Neural crest cell (in vitro differentiated cells): ENCODE measurements at places on chromosomes 16 and 17.

- H3K36me3 ChIP-seq: no peaks in the 10 kb centered on the region
- no peak for DNase-seq
- H3K27ac ChIP-seq: no peak overlapping the region
- no peak overlapping the region for H3K4me3 ChIP-seq
- H3K27me3 ChIP-seq: no peaks in the 10 kb centered on the region
- H3K4me1 ChIP-seq: peaks cover 4% of the 10 kb centered on the region
Observed at GRCh38 chr17:62882284-62882683, 74.2 kb upstream of the MARCHF10 start.

DNA sequence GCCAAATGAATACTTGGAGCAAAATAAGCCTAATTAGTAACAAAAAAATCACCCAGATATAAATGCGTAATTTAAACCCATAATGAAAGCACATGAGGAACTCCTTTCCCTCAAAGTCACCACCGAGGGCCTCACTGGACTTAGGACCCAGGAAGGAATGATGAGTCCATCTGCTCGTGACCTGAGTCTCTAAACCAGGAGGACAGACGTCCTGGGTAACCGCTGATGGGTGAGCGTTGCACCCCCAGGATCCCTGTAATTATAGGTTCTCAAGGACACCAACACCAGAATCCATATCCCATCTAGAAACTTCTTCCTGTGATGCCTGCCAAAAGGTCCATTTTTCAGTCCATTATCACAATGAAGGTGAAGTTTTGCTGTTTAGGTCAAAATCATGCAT, 121.4 kb downstream of the ZNF778 start:
- H3K4me3 ChIP-seq: no peak overlapping the region
- peaks cover 45% of the 10 kb centered on the region for H3K4me1 ChIP-seq
- H3K36me3 ChIP-seq: no peaks in the 10 kb centered on the region
- H3K27ac ChIP-seq: no peak overlapping the region
- DNase-seq: no peak
- H3K27me3 ChIP-seq: no peaks in the 10 kb centered on the region

- peaks cover 18% of the 10 kb centered on the region for H3K4me1 ChIP-seq
- H3K4me3 ChIP-seq: no peak overlapping the region
- peaks cover 3% of the 10 kb centered on the region for H3K27me3 ChIP-seq
Observed at GRCh38 chr16:19219836-19220235, 51.8 kb downstream of the SYT17 start.

DNA sequence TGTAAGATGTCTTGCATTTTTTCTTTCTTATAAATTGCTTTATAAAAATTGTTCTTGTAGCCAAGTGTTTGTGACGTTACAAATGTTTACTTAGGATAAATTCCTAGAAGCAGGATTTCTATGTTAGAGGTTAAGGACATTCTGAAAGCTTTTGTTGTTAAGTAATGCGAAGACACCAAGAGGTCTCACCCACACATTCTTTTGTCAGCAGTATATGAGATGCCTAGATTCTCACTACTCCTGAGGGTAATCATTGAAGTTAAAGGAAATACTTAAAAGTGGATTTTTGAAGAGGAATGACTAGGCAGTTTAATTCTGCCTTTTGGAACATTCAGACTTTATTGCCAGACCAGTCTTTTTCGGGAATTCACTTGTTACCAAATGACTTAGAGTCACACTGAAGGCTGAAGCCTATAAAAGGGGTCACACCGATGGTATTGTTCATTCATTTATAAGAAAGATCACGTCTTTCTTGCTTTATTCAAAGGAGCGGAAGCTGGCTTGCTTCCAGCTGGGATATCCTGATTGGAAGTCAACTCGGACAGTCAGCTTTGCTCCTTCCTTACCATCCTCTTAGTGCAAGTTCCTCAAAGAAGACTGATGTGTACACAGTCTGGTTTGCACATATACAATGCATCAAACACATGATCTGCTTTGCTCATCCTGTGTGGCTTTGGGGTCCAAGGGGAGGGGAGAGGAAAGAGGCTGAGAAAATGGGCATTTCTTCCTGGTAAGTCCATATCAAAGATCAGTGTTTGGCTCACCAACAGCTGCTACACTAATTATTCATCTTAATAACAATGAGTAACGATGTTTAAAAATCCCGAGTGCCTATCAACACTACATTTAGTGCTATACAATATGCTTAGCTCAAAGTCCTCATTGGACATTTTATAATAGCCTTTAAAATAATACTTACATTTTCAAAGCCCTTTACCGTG, 160.0 kb downstream of the MAP2K6 start:
- no peaks in the 10 kb centered on the region for H3K36me3 ChIP-seq
- H3K4me3 ChIP-seq: no peak overlapping the region
- DNase-seq: no peak
- peaks cover 26% of the 10 kb centered on the region for H3K4me1 ChIP-seq

DNA sequence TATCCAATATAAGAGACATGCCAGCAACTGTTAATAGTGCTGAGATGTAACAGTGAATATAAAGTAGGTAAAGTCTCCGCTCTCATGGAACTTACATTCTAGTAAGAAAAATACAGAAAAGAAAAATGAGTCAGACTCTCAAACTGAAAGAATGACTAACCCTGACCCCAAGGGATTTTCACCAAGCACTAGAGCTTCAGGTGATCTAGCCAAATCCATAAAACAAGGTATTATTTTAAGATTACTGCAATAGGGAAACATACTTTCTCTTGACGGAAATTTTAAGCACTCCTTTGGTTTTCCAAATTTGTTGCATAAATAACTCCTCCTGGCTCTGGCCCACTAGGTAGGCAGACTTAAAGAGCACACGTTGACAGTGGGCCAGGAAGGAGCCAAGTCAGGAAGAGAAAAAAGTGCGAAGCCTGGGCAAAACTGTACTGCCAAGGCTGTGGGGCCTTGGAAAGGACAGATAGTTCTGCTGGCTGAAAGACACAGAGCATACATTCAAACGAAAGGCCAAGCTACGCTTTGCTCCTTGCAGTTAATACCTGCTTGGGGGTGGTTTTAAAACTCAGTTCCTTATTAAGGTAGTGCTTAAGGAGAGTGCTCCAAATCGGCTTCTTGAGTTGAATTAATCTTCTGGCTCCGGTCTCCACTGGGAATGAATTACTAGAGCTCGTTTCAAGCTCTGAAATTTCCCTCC, 1.4 kb downstream of the GOT2 start:
- peak overlapping the region; percentile 88 for H3K4me3 ChIP-seq
- no peak overlapping the region for H3K27ac ChIP-seq
- no peaks in the 10 kb centered on the region for H3K27me3 ChIP-seq
- no peak for DNase-seq
- H3K4me1 ChIP-seq: peaks cover 25% of the 10 kb centered on the region

DNA sequence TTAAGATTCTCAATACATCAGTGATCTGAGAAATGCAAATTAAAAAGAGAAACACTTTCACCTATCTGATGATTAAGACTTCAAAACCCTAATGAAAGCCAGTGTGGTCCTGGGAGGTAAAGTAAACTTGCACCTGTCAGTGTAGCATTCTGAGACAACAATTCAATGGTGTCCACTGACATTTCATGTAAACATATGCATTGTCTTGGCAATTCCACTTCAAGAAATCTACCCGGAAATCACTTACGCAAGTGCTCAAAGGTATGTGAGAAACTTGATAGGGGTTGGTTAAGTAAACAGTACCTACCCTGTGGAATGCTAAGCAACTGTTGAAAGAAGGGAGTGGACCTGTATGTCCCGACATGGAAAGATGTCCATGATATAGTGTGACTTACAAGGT, 2.1 kb downstream of the ST6GALNAC1 start:
- peaks cover 37% of the 10 kb centered on the region for H3K4me1 ChIP-seq
- no peak overlapping the region for H3K4me3 ChIP-seq
- no peak overlapping the region for H3K27ac ChIP-seq
- no peak for DNase-seq

- H3K27ac ChIP-seq: peak overlapping the region; percentile 24
- H3K36me3 ChIP-seq: no peaks in the 10 kb centered on the region
- no peaks in the 10 kb centered on the region for H3K27me3 ChIP-seq
- H3K4me3 ChIP-seq: peak overlapping the region; percentile 38
- no peak for DNase-seq
Observed at GRCh38 chr17:57810721-57811637, 38.9 kb downstream of the MRPS23 start.

DNA sequence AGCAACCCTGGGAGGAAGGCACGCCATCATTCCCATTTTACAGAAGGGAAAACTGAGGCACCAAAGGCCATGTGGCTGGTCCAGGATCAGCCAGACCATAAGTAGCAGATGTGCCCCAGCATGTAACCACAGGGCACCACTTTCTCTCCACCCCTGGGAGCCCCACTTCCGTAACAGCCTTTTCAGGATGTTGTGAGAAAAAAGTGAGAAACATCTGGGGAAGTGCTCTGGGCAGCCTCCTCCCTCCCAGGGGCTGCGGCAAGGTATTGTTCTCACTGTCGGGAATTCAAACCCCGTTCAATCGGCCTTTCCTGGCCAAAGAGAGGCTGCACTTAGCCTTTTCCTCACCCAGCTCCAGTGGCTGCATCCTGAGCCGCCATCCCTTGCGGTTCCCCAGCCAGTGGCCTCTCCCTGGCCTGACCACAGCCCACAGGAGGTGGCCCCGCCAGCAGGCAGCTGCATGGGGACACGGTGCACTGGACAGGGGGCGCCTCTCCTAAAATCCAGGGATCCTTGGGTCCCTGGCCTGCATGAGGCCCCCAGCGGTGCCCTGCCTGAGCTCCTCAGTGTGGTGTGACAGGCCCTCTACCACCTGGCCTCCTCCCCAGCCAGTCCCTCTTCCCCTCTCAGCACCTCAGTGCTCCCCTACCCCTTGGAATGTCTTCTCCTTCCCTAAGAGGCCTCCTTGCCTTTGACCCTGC, 5.7 kb upstream of the CDH5 start:
- peaks cover 17% of the 10 kb centered on the region for H3K27me3 ChIP-seq
- no peaks in the 10 kb centered on the region for H3K36me3 ChIP-seq
- no peak overlapping the region for H3K4me3 ChIP-seq
- peaks cover 36% of the 10 kb centered on the region for H3K4me1 ChIP-seq
- no peak for DNase-seq

GRCh38 chr16:29784901-29785500, 5.5 kb upstream of the KIF22 start:
- peak overlapping the region; percentile 79 for H3K4me3 ChIP-seq
- H3K36me3 ChIP-seq: no peaks in the 10 kb centered on the region
- DNase-seq: peak; percentile 73

GRCh38 chr16:30969246-30969842, 11.8 kb downstream of the SETD1A start:
- H3K36me3 ChIP-seq: peaks cover 19% of the 10 kb centered on the region
- no peak overlapping the region for H3K4me3 ChIP-seq
- H3K27me3 ChIP-seq: no peaks in the 10 kb centered on the region
- H3K27ac ChIP-seq: no peak overlapping the region
- DNase-seq: no peak

DNA sequence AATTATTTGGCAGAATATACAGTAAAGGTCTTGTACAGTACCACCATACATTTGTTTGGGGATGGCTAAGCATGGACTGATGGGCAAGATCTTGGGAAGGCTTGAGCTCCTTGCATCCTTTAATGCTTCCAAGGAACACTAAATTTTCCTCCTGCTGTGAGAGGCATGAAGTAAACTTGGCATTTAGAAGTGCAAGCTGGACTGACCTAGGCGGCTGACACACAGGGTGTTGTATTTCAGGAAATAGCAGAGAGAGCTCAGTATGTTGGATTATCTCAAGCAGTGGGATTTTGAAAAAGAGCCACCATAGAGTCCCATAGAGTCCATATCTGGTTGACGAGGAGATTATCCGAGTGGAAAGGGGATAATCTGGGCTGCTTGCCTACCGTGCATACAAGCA, 2137.1 kb downstream of the TP53TG3F start:
- no peak overlapping the region for H3K27ac ChIP-seq
- peaks cover 13% of the 10 kb centered on the region for H3K36me3 ChIP-seq
- no peaks in the 10 kb centered on the region for H3K27me3 ChIP-seq
- no peak overlapping the region for H3K4me3 ChIP-seq

GRCh38 chr17:37146086-37147064, 197.6 kb downstream of the AATF start:
- H3K36me3 ChIP-seq: peaks cover 24% of the 10 kb centered on the region
- peaks cover 21% of the 10 kb centered on the region for H3K4me1 ChIP-seq
- no peak for DNase-seq
- H3K27me3 ChIP-seq: no peaks in the 10 kb centered on the region

- H3K27me3 ChIP-seq: no peaks in the 10 kb centered on the region
- peak overlapping the region; percentile 31 for H3K4me3 ChIP-seq
- H3K27ac ChIP-seq: peak overlapping the region; percentile 79
- H3K36me3 ChIP-seq: no peaks in the 10 kb centered on the region
- H3K4me1 ChIP-seq: peaks cover 49% of the 10 kb centered on the region
Observed at GRCh38 chr17:67442787-67443624, 65.9 kb downstream of the PITPNC1 start.

DNA sequence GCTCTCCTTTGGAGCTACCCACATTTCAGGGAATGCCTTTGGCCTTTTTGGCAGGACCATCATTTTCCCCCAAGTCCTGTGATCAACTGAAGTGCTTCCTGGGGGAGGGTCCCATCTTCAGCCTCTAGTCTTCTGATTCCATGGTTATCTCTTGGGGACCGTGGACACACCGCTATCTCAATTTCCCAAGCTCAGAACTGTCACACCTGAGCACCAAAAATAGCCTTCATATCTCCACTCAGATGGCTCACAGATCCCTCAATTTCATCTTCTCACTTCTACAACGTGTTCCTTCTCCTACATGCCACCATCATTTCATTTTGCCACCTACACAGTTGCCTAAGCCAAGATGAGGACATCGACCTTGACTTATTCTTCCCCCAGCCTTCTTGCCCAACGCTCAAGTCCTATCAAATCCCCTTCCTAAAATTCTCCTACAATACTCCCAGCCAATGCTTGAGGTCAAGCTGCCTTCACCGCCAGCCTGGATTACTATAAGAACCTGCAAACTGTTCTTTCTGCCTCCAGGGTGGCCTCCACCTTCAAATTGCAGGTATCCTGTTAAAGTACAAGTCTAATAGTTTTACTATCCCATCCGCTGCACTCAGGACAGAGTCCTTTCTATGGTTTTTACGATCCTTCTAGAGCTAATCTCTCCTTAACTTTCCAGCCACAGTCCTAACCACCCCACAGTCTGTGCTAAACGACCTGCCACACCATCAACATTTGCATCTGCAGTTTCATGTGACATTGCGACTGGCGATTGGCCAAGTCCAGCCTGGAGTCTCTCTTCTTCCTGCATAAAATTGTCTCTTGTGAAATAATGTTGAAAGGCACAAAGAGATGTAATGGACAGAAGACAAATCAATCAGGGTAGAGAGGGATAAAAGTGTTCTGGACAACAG, 6.2 kb downstream of the ATP6V0D1 start:
- no peak for DNase-seq
- H3K27ac ChIP-seq: no peak overlapping the region
- peaks cover 4% of the 10 kb centered on the region for H3K4me1 ChIP-seq
- H3K36me3 ChIP-seq: no peaks in the 10 kb centered on the region
- H3K4me3 ChIP-seq: no peak overlapping the region

GRCh38 chr16:75004460-75004859, 5.6 kb downstream of the ZNRF1 start:
- no peak overlapping the region for H3K27ac ChIP-seq
- peaks cover 27% of the 10 kb centered on the region for H3K4me1 ChIP-seq
- peaks cover 7% of the 10 kb centered on the region for H3K36me3 ChIP-seq
- DNase-seq: no peak
